ENCODE measurements at places on chromosomes 7 and 10.

DNA sequence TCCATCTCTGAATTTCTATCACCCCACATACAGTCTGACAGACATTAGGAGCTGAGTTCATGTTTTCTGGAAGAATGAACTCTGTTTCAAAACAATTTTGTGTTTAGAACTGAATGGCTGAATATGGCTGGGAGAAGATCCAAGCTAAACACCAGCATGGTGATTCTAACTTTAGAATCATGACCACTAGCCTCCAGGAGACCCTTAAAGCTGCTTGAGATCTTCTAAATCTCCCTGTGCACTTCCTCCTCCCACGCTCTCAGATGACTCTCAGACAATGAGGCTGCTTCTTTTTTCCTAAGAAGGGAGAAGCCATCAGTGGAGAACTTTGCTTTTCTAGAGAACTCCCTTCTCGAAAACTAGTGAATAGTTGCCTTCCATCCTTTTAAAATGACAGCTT lies 711.2 kb downstream of the GRID1 start:
- DNase-seq = no peak

DNA sequence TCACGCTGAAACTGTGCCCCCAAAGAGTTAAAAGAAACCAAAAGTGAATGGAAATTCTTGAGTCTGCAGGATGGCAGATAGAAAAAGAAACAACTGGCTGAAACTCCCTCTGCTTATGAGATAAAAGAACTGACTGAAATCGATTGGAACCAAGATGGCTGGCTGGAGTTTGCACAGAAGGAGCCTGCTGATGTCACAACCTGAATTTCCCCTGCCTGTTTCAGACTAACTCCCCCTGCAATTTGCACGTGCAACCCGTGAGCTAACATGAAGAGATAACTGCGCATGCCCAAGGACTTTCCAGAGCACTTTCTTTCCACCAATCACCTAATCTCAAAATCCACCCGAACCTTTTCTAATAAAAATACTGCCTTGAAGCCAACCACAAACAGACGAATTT lies 435.5 kb downstream of the CALN1 start:
- DNase-seq = no peak

DNA sequence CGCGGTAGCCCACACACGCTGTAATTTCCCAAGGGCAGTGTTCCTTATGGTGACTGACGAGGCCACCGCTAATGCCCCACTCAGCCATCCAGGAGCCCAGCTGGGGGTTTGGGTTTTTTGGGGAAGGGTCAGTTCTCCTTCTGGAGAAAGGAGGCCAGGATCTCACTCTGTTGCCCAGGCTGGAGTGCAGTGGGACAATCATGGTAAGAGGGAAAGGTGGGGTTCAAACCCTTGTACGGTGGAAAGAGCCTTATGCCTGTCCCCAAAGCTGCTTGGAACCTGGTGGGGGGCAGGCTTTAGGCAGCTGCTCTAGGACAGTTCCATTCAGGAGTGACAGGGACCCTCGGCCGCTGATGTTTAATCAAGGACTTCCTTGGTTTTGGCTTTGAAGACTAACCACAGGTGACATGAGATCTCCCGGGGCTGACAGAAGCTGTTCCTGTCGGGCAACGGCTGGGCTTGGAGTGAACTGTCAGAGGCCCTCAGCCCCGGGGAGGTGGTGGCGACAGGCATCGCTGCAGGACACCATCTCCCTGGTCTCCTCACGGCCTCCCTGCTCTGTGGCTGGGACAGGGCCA lies 84.5 kb downstream of the CARD11 start:
- no peak for DNase-seq

- no peak for DNase-seq
These were observed 221.6 kb downstream of the TMEM178B start for GRCh38 chr7:141295367-141295895.

DNA sequence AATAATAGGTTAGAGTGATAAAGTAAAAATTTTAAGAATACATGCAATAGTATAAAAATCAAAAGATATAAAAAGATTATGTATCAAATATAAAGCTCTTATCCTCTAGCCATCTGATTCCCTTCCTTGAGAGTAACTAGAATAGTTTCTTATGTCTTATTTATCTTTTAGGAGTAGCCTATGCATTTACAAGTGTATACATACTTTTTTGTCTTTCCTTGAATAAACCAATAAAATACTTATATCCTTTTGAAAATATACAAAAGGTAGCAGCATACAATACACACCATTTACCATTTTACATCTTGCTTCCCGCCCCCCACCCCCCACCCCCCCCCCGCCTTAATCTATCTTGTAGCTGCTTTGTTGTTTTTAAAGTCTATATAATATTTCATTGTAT lies 31.4 kb downstream of the AHCYL2 start:
- no peak for DNase-seq

DNA sequence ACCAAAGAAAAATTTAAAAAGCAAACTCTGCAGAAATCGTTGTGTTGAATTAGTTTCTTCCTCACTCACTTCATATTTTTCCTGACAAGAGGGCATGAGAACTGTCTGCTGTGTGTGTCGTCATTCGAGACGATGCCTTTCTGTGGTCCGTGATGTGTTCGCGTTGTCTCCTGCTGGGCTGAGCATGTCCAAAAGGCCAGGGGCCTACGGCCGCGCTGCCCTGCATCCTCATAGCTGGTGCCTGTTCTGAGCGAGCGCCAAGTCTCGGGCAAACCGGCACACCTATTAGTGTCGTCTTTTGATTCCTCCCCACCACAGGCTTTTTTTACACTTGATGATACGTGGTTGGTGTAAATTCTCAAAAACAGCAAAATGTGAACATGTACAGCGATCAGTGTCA lies 27.4 kb downstream of the WDR37 start:
- no peak for DNase-seq

DNA sequence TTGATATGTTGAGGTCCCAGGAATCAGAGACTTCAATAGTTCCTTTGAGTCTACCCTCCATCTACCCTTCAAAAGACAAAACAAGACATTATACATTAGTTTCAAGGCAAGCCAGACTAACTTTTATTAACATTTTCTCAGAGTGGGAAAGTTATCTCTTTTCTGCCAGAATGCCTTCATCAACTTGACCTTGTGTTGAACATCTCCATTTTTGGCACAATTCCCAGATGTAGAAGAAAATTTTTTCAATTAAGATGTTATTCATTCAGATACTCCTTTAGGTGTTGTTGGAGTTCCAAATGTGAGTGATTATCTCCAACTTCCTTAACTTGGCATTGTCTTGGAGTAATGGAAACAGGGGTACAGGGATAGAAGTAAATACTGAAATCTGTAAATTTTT lies 59.1 kb downstream of the NRF1 start:
- DNase-seq = no peak

DNA sequence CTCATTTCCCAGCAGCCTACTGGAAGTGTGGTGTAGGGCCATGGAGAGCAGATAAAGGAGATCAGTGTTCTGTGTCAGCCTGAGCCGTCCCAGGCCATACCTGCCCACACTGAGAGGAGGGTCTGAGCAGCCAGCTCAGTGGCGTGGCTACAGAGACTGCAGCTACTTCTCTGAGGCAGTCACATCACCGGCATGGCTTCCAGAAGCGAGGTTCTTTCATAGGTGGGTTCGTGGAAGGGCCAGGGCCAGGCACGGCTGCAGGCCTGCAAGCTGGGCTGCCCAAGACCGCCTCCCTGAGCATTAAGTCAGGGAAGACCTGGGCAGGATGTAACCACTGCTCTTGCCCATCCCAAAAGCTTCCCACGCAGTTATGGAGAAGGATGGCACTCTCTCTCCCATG lies 34.9 kb downstream of the LDB3 start:
- DNase-seq = no peak

GRCh38 chr10:3485057-3485686 lies 299.8 kb downstream of the KLF6 start:
- DNase-seq = no peak

GRCh38 chr7:137790828-137791227 lies 55.9 kb downstream of the DGKI start:
- DNase-seq = no peak

DNA sequence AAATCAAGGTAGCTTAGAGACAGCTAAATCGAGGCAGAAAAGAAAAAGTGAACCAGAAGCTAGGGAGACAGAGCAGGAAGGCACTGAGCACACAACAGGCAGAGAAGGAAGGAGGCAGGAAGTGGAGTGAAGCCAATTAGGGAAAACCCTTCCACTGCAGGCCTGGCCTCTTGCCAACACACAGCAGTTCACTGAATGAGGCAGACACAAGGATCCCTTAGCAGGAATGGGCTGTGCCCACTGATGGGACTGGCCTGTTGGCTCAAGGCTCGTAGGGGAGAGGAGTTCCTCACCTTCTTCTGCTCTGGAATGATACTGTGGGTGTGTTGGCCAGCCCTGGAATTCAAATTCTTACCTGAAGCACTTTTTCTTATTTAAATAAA lies 220.3 kb upstream of the STK17A start:
- no peak for DNase-seq

DNA sequence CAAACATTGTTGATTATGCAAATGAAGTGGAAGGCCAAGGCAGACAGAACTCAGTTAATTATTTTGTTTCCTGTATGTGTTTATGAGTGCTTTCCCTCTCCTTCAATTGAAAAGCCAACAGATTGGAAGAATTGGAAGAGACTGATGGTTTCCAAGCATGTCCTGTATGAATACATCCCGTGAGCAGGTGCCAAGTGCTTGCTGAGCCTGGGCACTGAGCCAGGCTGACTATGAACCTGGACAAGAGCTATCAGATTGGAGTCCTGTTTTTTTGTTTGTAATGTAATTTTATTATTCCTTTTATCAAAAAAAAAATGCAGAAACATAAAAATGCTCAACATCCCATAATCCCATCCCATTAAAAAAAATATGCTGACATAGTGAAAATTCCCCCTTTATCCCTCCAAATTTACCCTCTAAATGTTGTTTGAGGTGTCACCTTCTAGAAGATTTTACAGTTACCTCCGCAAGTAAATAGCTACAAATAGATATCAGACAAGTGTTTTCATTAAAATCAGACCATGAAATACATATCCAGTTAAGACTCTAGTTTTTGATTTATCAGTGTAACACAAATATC lies 449.5 kb downstream of the GRID1 start:
- DNase-seq = no peak

- no peak for DNase-seq
These were observed 63.4 kb upstream of the PLA2G12B start for GRCh38 chr10:73017955-73018480.

- no peak for DNase-seq
These were observed 181.1 kb downstream of the TNS3 start for GRCh38 chr7:47400741-47401206.

- DNase-seq = no peak
These were observed 34.5 kb upstream of the CUX1 start for GRCh38 chr7:101782896-101783295.

- DNase-seq = no peak
These were observed 410.3 kb downstream of the KIF20B start for GRCh38 chr10:90111671-90112070.

GRCh38 chr10:125125951-125126735 lies 34.2 kb downstream of the CTBP2 start:
- no peak for DNase-seq

DNA sequence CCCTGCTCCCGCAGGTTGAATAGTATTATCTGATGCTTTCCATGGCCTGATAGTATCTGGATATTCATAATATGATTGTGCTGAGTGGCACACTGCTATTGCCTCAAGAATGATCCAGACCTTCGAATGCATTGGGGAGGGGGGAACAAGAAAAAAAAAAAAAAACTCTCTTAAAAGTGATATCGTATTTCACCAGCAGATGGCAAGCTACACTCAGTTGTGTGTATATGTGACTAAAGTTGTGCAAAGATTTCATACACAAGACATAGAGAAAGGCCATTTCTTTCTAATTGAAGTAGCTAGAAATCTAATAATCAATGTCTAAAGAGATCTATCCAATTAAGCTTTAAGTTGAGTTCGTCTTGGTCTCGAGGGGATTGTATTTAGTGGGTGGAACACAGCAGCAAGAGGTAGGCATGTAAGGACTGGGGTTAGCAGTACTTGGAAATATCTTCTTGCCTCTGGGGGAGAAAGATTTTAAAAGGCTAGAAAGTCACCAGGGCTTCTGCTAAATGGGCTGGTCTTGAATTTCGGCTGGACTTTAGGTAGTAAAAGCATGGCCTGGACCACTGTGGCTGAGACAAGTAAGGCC lies 15.3 kb downstream of the SFRP4 start:
- no peak for DNase-seq

DNA sequence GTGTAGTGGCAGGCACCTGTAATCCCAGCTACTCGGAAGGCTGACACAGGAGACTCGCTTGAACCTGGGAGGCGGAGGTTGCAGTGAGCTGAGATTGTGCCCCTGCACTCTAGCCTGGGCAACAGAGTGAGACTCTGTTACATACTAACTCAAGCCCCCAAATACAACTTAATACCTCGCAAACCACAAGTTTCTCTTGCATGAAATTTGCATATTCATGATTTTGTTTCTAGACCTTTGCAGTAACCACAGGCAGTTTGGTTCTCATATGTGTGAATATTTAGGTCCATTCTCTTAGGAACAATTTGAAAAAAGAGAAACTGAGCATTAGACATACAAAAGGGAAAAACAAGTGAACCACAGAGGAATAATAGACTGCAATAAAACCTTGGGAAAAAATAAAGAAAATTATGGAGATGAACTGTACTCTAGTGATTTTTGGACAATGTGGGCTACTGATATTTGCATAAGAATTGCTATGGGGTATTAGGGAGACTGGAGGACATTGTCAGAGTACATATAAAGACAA lies 77.0 kb downstream of the ZNF277 start:
- DNase-seq = no peak

GRCh38 chr10:114726820-114727271 lies 68.8 kb upstream of the ABLIM1 start:
- DNase-seq = no peak

DNA sequence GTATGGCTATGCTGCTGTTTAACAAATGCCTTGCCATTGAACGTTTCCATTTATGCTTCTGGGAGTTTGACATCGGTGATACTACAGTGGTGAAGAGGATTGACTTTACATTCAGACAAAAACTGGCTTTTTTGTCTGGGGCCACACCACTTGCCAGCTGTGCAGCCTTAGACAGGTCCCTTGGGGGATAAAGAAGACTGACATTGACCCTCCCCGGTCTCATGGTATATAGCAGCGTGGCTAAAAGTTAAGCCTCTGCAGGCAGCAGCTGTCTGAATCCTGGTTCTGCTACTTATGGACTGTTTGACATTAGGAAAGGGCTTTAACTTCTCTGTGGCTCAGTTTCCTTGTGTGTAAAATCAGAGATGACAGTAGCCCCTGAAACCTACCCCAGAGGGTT lies 42.0 kb upstream of the PTF1A start:
- DNase-seq = no peak

- no peak for DNase-seq
These were observed 31.8 kb downstream of the CALML3 start for GRCh38 chr10:5556576-5556975.

DNA sequence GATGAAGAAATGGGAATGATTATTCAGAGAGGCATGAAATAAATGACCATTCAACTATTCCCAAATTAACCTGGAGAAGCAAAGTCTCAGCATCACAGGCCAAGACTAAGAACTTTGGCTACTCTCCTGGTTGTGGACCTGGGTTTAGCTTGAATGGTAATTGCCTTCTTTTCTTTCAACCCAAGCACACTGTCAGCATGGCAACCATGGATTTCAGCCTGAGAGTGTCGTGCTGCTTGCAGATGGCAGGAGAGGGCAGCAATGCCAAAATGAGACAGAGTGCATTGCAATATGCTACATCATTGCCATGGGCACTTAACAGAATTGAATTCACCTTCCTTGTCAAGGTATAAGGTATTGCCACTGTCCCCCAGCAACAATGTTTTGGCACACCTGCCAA lies 767.2 kb downstream of the REEP3 start:
- no peak for DNase-seq
